Glutamatergic neuron (in vitro differentiated cells): ENCODE measurements at places on chromosomes 4 and X. TPM values are rescaled to one million over a fixed set of nuclear protein-coding genes. Genes with fewer than 3 reads are reported as not detected.

STAG2 gene
- total RNA-seq, result 49.0 TPM

NOX1 gene
- not detected for total RNA-seq

GPC4 gene
- total RNA-seq, result 32.8 TPM

- no peaks in the 10 kb centered on the region for H3K4me1 ChIP-seq
- H3K27ac ChIP-seq, result no peak overlapping the region
- H3K4me3 ChIP-seq, result no peak overlapping the region
- no peaks in the 10 kb centered on the region for H3K27me3 ChIP-seq
- no peaks in the 10 kb centered on the region for H3K36me3 ChIP-seq
Observed at GRCh38 chrX:97074400-97074799, 190.7 kb downstream of the RPA4 start.
